ENCODE measurements at places on chromosomes 12 and 14. TPM values are rescaled to one million over a fixed set of nuclear protein-coding genes. Genes with fewer than 3 reads are reported as not detected.

Gene GOLGA3
- total RNA-seq: 24.7 TPM

Gene AQP6
- 0.37 TPM for total RNA-seq

Gene GARIN6
- not detected for total RNA-seq

Gene GDF3
- total RNA-seq: not detected

Gene ISCU
- total RNA-seq: 157 TPM

Gene PGF
- total RNA-seq: 3.9 TPM

Gene CISTR
- not detected for total RNA-seq

Gene TRPV4
- total RNA-seq: not detected

Gene KLRK1
- total RNA-seq: not detected

Gene LHX5
- not detected for total RNA-seq

Gene TAS2R43
- 0.71 TPM for total RNA-seq

Gene OR6C2
- not detected for total RNA-seq

Gene IFNG-AS1
- not detected for total RNA-seq

Gene GLIPR1L1
- not detected for total RNA-seq

Gene DENND5B
- 6.1 TPM for total RNA-seq
